ENCODE measurements at places on chromosomes 1 and 21. TPM values are rescaled to one million over a fixed set of nuclear protein-coding genes. Genes with fewer than 3 reads are reported as not detected.

- DNase-seq: no peak
These were observed 46.9 kb downstream of the ARHGEF10L start for GRCh38 chr1:17586172-17586964.

Gene HFM1
- total RNA-seq: 1.2 TPM

Gene C1orf115
- 10.8 TPM for total RNA-seq

DNA sequence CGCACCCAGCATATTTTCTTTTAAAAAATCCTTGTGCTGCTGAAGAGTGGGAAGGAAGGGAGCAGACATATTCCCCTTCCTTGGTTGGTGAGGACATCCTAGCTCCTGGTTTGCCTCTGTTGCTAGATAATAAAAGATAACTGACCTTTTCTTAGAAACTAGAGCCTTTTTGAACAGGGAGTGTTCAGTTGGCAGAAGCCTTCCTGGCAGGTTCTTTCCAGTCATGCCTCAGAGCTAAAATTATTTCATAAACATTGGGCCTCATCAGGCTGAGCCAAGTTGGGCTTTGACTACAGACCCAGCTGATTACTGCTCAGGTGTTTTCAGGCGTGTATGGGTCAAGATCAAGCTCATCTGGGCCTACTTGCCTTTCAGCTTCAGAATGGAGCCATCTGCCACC is 22.7 kb upstream of the SH3BGRL3 start:
- DNase-seq: no peak

DNA sequence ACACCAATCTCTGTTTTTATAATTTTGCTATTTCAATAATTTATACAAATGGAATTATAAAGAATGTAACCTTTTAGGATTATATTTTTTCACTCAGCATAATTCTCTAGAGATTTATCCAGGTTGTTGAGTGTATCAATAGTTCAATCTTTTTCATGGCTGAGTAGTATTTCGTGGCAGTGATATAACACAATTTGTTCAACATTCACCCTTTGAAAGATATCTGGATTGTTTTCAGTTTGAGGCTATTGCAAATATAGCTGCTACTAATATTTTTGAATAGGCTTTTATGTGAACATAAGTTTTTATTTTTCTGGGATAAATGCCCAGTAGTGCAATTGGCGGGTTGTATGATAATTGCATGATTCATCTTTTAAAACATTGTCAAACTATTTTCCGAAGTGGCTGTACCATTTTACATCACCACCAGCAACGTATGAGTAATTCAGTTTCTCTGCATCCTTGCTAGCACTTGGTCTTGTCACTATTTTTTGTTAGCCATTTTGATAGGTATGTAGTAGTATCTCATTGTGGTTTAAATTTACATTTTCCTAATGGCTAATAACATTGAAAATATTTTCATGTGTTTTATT is 55.6 kb upstream of the ABCD3 start:
- DNase-seq: no peak

DNA sequence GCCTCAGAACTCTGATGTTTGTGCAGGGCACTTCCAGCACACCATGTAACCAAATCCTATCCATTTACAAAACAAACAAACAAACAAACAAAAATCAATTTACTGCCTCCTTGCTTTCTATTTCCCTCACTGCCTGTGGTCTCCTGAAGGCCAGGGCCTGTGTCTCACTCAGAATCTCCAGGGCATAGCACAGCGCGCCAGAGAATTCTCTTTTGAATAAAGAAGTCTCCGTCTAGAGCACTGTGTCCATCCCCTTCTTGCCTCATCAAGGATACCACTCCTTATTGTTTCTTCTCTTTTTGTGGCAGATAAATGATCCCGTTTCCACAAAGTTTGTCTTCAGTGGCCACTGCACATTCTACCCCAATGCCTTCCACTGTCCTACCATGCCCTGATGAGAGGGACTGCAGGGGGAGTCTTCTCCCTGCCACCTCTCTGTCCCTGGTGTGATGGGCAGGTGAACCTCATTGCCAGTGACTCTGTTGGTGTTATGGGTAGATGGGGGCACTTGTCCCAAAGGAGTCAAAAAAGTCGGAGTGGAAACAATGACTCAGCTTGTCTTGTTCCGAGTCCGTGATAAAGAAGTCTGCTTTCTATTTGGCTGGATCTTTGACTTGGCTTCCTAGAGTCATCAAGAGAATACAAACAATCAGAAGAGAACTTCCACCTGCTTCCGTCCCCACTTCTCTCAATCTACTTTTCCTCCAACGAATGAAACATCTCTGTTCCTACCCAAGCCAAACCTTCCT is 30.0 kb downstream of the XCL2 start:
- no peak for DNase-seq

Gene IQGAP3
- total RNA-seq: 0.58 TPM

Gene CD48
- total RNA-seq: 3.6 TPM

Gene ZRANB2
- total RNA-seq: 118 TPM

DNA sequence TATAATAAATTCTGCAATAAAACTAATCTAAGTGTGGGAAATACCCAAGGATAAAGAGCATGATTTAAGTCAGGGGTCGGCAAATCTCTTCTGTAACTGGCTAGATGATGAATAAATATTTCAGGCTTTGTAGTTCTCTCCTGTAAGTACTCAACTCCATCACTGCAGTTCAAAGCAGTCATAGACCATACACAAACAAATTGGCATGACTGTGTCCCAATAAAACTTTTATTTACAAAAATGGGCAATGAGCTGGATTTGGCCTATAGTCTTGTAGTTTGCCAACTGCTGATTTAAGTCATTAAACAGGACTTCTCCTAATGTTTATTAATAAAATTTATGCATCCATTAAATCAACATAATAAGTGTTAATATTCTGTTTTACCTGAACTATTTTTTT is 49.4 kb downstream of the EDEM3 start:
- no peak for DNase-seq

DNA sequence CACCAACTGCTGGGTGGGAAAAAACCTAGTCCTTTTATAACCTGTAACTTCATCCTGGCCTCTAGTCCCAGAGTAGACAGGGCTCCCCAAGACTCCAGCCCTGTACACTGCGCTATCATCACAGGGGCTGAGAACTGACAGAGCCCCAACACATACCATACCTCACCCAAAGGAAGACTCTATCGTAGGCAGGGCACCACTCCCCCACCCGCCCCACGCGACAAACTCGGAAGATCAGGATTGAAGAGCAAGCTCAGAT is 15.8 kb downstream of the INPP5B start:
- DNase-seq: no peak

Gene STUM
- 2.7 TPM for total RNA-seq

DNA sequence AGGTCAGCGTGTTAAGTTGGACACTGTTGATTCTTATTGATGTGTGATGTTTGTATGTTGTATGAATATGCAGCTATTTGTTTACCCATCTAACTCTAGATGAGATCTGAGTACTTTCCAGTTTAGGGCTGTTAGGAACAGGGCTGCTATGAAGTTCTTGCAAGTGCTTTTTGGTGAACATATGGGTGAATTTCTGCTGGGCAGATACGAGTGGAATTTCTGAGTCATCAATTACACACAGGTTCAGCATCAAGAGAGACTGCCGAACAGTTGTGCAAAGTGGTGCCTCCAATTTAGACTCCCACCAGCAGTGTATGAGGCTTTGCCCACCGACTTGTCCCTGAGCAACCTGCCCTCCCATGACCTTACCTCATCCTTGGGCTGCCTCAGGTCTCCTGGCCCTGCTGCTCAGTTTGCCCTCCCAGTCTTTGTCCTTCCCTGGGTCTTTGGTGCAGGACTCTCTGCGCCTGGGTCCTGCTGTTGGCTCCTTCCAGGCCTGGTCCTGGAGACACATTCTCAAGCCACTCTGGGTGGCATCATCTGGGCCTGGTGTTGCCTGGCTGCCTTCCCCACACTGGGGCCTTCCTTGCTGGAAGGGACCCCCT is 343.6 kb downstream of the PTPRU start:
- no peak for DNase-seq

- no peak for DNase-seq
These were observed 10.6 kb upstream of the LRRC39 start for GRCh38 chr1:100188617-100189016.

DNA sequence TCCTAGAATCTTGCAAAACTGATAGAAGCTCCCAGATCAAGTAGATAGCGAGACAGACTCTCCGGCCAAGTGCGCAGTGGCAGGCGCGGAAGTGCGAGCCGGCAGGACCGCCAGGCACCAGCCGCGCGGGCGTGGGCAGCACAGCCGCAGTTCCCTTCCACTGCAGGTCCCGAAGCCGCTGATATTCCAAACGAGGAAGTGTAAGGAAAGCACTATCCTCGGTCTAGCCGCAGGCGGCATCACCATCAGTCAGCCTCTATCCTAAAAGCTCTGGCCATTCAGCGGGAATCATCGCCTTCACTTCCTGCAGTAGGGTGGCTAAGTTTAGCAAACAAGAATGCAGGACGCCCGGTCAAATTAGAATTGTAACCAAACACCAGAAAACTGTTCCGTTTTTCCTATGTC is 710 bp downstream of the GLRX2 start:
- DNase-seq: peak; percentile 71

GRCh38 chr1:16174886-16175598 is 19.2 kb upstream of the EPHA2 start:
- no peak for DNase-seq

Gene SEMA4A
- total RNA-seq: 20.0 TPM

Gene FCGR3A
- total RNA-seq: 88.2 TPM

Gene OR10J1
- total RNA-seq: not detected

GRCh38 chr21:32772281-32773047 is 909 bp upstream of the PAXBP1 start:
- DNase-seq: peak; percentile 48

GRCh38 chr1:211737115-211738035 is 62.0 kb upstream of the NEK2 start:
- no peak for DNase-seq

DNA sequence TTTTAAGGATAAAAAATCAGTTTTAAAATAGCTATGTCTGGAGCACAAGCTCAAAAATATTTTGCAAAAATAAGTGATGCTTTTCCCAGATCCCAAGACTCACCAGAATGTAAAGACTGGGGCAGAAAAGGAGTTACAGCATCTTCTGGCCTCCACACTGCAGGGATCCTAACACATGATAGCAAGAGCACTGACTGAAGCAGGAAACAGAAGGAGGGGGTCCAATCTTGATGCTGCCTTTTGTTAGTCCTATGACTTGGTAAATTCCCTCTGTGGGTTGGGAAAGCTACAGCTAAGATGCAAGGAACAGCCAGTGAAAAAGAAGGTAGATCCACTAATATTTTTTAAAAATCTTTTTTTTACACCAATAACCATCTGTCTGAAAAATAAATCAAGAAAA is 54.2 kb upstream of the TNR start:
- DNase-seq: no peak

DNA sequence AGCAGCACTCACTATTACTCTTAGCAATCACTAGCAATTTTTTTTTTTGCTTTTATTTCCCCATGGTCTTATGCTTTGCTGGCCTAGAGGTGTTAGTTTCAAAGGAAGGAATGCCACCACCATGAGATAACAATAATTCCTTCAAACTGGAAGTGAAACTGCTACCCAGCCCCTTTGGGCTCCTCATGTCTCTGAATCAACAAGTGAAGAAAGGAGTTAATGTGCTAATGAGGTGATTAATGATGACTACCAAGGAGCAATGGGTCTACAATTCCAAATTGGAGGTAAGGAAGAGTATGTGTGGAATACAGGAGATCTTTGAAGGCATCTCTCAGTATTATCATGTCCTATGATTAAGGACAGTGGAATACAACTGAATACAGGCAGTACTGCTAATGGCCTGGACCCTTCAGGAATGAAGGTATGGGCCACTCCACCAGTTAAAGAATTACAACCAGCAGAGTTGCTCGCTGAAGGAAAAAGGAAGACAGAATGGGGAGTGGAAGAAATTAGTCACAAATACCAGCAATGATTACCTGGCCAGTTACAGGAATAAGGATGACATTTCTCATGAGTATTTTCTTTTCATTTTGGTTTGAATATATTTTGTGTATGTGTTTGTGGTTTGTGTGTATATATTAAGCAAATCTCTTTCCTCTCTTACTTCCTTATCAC is 652.9 kb downstream of the ADGRL2 start:
- DNase-seq: no peak

DNA sequence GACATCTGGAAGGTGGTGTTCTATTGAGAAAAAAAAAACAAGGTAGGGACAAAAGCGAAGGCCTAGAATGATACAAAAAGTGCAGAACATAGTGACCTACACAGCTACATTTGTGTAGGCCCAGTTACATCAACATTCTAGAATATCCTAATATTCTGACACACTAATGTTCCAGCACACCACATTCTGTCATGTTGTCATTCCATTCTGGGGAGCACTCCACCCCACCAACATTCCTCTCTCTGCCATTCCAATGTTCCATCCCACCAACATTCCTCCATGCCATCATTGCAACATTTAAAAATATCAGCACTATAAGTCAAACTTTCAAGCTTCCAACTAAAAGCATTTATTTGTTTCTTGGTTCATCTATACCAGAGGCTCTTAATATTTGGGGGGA is 28.5 kb downstream of the COA7 start:
- no peak for DNase-seq

DNA sequence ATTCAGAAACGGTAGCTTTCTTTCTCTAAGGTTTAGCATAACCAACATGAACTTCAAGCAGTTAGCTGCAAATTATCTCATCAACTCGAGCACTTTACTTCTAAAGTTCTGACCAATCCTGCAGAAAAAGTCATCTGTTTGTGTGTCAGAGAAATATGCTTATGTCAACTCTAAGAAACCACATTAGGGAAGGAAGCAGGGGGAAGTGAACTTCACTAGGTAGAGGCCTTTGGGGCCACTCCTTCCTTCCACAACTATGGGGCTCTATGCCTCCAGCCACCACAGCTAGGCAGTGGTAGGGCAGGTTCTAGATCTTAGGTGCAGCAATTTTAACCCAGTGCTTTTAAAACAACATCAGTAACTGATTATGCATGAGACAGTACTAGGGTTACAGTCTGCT is 375.9 kb downstream of the DSCAM start:
- no peak for DNase-seq

Gene NDUFS5
- total RNA-seq: 114 TPM

- DNase-seq: no peak
These were observed 22.5 kb downstream of the KIF26B start for GRCh38 chr1:245177071-245177900.

Gene RIIAD1
- not detected for total RNA-seq

Gene SPRR5
- not detected for total RNA-seq

GRCh38 chr1:162500805-162501204 is 3.2 kb downstream of the UHMK1 start:
- no peak for DNase-seq

DNA sequence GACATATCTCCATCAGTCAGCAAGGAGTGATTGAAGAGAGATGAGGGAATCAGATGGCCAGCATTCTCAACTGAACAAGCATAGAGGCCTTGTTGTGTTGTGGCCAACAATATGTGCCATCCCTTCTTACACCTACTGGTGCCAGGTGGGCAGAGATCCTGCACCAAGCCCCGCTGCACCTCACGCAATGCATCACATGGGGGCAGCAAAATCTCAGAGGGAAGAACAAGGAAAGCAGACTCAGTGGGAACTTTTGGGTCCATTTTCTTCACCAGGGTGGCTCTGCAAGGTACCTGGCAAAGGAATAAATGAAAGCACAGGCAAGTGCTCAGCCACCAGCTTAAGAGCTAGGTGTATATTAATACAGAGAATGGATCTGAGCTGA is 33.2 kb downstream of the HSD3B2 start:
- DNase-seq: no peak

Measured in aorta (tissue), 5 donors.